Activated naive CD8-positive, alpha-beta T cell treated with anti-CD3 and anti-CD28 coated beads, Interleukin-2, amount 50 U/mL, for 24 hours (primary cell): ENCODE measurements at places on chromosomes 7 and 10.
A peak's percentile ranks its signal among the peaks of the same experiment; 100 is the strongest.

DNA sequence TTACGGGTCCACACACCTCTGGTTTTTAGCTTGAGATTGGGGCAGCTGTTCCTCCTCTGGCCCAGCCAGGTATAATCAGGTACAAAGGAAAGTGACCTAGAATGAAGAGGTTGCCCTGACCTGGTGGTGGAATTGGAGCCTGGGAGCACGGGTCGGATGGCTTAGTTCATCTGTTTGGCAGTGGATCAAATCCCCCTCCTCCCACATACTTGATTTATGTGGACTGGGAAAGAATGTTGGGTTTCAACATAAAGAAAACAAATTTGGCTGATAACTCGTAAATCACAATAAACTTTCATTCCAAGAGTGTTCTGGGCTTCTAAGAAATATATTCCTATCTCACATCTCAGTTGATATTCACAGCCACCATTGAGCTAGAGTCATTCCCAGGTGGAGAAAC lies 186.8 kb downstream of the CUX1 start:
- H3K27ac ChIP-seq, result no peak overlapping the region
- H3K4me1 ChIP-seq, result no peaks in the 10 kb centered on the region
- H3K4me3 ChIP-seq, result no peak overlapping the region
- no peaks in the 10 kb centered on the region for H3K36me3 ChIP-seq

DNA sequence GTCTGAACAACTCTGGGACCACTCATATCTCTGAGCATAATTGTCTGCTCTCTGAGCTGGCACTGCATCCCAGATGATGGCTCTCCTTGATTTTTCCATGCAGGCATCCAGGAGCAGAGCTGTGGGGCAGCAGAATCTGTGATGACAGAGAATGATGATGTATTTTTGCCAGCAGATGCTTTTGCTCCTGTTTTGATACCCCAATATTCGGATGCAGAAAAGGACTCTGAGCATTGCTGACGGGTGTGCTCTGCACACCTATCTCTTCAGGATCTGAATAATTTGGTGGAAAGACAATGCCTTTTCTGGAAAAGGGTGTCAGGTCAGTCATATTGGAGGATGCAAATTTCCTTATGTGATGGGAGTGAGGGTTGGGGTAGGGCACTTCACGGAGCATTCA lies 735.9 kb downstream of the KCNMA1 start:
- H3K27me3 ChIP-seq, result no peaks in the 10 kb centered on the region
- DNase-seq, result no peak
- H3K4me1 ChIP-seq, result no peaks in the 10 kb centered on the region
- H3K4me3 ChIP-seq, result no peak overlapping the region

GRCh38 chr10:803041-803741 lies 113.7 kb upstream of the DIP2C start:
- DNase-seq, result no peak
- H3K4me3 ChIP-seq, result no peak overlapping the region
- H3K27me3 ChIP-seq, result no peaks in the 10 kb centered on the region
- H3K27ac ChIP-seq, result no peak overlapping the region

DNA sequence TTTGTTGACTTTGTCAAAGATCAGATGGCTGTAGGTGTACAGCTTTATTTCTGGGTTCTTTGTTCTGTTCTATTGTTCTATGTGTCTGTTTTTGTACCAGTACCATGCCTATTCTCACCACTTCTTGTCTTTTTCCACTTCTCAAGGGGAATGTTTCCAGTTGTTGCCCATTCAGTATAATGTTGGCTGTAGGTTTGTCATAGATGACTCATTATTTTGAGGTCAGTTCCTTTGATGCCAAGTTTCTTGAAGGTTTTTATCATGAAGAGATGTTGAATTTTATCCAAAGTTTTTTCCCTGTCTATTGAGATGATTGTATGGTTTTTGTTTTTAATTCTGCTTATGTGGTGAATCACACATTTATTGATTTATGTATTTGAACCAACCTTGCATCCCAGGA lies 216.7 kb upstream of the RNF32 start:
- no peak for DNase-seq
- H3K4me3 ChIP-seq, result no peak overlapping the region
- no peak overlapping the region for H3K27ac ChIP-seq
- H3K27me3 ChIP-seq, result peaks cover 29% of the 10 kb centered on the region
- no peaks in the 10 kb centered on the region for H3K4me1 ChIP-seq

DNA sequence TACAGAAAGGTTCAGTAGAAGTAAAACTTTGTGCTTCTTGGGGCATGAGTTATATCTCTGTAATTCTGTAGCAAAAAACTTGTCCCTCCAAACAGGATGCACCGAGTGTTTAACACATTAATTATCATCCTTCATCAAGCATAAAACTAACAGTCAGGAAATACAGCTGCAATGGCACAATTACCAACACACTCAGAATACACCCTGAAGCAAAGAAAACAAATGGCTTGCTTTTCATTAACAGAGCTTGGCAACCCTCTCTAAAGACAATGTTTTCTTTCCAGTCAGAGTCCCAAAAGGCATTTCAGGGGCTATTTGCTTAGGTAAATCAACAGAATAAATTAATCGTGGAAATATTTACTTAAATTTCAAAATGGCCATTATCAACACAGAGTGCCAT lies 107.7 kb downstream of the ICA1 start:
- H3K27ac ChIP-seq, result no peak overlapping the region
- H3K27me3 ChIP-seq, result no peaks in the 10 kb centered on the region
- H3K4me3 ChIP-seq, result no peak overlapping the region
- H3K4me1 ChIP-seq, result peaks cover 7% of the 10 kb centered on the region

- no peak overlapping the region for H3K4me3 ChIP-seq
- no peak overlapping the region for H3K27ac ChIP-seq
- peaks cover 21% of the 10 kb centered on the region for H3K36me3 ChIP-seq
Observed at GRCh38 chr7:44386139-44386913, 60.9 kb upstream of the CAMK2B start.

- H3K4me3 ChIP-seq, result no peak overlapping the region
- H3K4me1 ChIP-seq, result peaks cover 36% of the 10 kb centered on the region
- peaks cover 2% of the 10 kb centered on the region for H3K36me3 ChIP-seq
- H3K27ac ChIP-seq, result no peak overlapping the region
- no peaks in the 10 kb centered on the region for H3K27me3 ChIP-seq
- DNase-seq, result no peak
Observed at GRCh38 chr7:151740081-151740851, 136.6 kb downstream of the PRKAG2 start.

GRCh38 chr10:71975087-71975870 lies 11.1 kb downstream of the CHST3 start:
- H3K36me3 ChIP-seq, result no peaks in the 10 kb centered on the region
- H3K27me3 ChIP-seq, result peaks cover 5% of the 10 kb centered on the region
- H3K4me3 ChIP-seq, result no peak overlapping the region
- H3K27ac ChIP-seq, result peak overlapping the region; percentile 89
- DNase-seq, result no peak
- H3K4me1 ChIP-seq, result peaks cover 60% of the 10 kb centered on the region

DNA sequence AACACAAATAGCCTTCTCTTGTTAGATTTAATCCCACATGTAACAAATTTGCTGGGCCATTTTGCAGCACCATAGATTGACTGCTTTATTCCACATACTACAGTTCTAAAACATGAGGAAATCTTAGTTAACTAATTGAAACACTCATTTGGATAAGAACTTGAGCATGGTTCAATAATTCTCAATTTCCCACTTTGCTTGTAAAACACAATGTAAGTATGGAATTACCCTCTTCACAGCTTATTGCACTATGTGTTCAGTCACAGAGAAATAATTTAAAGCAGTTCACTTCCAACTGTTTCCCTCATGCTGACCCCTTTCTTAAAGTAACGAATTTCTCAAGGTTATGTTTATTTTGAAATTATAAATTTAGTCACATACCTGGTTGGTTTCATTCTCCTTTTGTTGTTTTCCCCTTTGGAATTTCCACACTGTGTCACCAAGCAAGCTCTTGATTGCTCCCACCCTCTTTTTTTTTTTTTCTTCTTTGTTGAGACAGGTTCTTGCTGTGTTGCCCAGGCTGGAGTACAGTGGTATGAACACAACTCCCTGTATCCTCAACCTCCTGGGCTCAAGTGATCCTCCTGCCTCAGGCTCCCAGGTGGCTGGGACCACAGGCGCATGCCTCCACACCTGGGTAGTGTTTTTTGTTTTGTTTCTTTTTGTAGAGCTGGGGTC lies 425.4 kb downstream of the EXOC4 start:
- H3K27ac ChIP-seq, result no peak overlapping the region
- peaks cover 4% of the 10 kb centered on the region for H3K36me3 ChIP-seq
- no peak for DNase-seq
- no peak overlapping the region for H3K4me3 ChIP-seq

- H3K36me3 ChIP-seq, result no peaks in the 10 kb centered on the region
- H3K4me3 ChIP-seq, result no peak overlapping the region
- no peak for DNase-seq
- no peaks in the 10 kb centered on the region for H3K4me1 ChIP-seq
Observed at GRCh38 chr7:88842201-88842600, 46.7 kb upstream of the TEX47 start.

DNA sequence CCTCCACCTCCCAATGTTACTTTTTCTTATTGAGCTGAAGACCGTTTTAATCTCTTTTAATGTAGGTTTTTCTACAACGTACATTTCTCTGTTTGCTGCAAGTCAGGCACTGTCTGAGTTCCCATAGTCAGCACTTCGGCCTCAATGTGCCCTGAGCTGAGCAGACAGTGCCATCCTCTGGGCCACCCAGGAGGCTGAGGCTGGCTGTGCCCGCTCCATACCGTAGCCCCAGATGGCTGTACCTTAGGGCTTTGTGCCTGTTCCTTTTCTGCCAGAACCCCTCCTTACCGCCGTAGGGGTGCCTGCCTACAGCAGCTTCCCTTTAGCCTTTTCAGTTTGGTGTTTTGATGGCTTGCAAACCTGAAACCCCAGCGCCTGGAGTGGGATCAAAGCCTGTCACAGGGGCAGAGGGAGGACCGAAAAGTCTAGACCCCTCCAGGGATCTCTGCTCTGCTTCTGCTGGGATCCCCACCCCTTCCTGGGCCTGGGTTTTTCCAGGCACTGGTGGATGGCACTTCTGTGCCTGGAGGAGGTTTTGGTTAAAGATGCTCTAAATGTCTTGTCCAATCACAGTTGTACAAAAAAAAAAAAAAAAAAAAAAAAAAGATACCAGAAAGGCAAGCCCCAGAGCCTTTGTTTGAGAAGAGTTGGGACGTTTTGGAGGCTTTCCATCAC lies 9.0 kb downstream of the AGAP3 start:
- peaks cover 2% of the 10 kb centered on the region for H3K36me3 ChIP-seq
- no peak overlapping the region for H3K4me3 ChIP-seq
- DNase-seq, result no peak
- H3K27ac ChIP-seq, result no peak overlapping the region
- peaks cover 3% of the 10 kb centered on the region for H3K27me3 ChIP-seq

DNA sequence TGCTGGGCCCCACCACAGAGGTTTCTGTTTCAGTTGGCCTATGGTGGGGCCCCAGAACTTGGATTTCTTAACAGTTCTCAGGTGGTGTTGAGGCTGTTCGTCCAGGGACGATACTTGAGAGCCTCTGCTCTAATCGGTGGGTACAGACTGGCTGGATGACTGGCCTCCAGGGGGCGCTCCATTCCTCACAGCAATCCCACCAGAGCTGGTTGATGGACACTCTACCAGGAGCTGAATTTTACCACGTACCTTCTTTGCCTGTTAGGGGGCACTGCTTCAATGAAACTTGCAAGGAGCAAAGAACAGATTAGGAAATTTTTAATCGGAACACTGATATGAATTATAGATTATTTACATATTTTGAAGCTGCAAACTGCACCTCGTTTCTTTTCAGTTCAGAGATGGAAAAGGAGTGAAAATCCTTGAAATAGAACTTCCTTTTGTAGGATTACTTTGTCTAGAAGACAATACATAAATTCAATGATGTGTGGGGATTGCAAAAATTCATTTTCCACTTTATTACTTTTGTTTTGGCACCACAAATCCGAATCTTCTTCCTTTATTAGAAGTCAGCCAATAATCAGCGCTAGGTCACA lies 44.8 kb downstream of the KBTBD2 start:
- H3K27ac ChIP-seq, result no peak overlapping the region
- peaks cover 8% of the 10 kb centered on the region for H3K4me1 ChIP-seq
- H3K27me3 ChIP-seq, result peaks cover 12% of the 10 kb centered on the region
- DNase-seq, result peak; percentile 93
- H3K4me3 ChIP-seq, result no peak overlapping the region
- H3K36me3 ChIP-seq, result no peaks in the 10 kb centered on the region

DNA sequence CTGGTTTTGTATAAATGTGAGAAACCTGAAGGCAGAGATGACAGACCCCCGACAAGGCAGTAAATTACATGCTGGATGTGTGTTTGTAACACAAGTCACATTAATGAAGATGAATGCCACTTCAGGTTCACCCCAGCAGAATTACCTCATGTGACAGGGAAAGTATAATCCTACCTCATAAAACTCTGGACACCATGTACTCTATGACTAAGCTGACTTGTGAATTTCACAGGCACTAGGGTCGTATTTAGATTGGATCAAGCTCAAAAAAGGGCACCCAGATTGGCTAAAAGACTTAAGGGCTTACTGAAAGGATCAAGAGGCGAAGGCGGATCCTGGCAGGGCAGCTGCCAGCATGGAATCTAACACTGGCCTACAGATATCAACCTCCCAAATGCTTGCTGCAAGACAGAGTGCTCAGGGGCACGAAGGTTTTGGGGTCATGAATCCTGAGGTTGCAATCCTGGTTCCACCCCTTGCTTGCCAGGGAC lies 161.4 kb downstream of the PIP4K2A start:
- H3K4me1 ChIP-seq, result peaks cover 16% of the 10 kb centered on the region
- H3K4me3 ChIP-seq, result no peak overlapping the region
- no peak for DNase-seq
- peak overlapping the region; percentile 12 for H3K27ac ChIP-seq
- peaks cover 29% of the 10 kb centered on the region for H3K36me3 ChIP-seq
- H3K27me3 ChIP-seq, result no peaks in the 10 kb centered on the region

- no peaks in the 10 kb centered on the region for H3K4me1 ChIP-seq
- no peaks in the 10 kb centered on the region for H3K27me3 ChIP-seq
- H3K27ac ChIP-seq, result no peak overlapping the region
- no peaks in the 10 kb centered on the region for H3K36me3 ChIP-seq
- no peak for DNase-seq
Observed at GRCh38 chr7:15167912-15168311, 265.4 kb upstream of the DGKB start.

DNA sequence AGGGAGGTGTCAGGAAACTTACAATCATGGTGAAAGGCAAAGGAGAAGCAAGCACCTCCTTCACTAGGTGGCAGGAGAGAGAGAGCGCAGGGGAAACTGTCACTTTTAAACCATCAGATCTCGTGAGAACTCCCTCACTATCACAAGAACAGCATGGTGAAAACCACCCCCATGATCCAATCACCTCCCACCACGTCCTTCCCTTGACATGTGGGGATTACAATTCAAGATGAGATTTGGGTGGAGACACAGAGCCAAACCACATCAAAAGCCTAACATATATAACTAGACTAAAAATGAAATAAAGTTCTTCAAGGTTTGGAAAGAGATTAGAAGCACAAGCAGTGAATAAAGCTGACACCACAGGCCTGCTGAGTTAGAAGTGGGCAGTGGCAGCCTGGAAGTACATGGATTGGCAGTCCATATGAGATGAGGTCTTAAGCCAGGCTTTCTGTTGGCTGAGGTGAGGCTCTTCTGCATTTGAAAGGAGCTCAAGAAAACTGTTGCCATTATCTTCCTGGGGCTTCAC lies 96.4 kb upstream of the MDFIC start:
- H3K4me1 ChIP-seq, result peaks cover 28% of the 10 kb centered on the region
- DNase-seq, result peak; percentile 30
- H3K4me3 ChIP-seq, result no peak overlapping the region
- H3K27me3 ChIP-seq, result peaks cover 5% of the 10 kb centered on the region
- peak overlapping the region; percentile 79 for H3K27ac ChIP-seq
